ENCODE measurements at places on chromosomes 7 and 10. TPM values are rescaled to one million over a fixed set of nuclear protein-coding genes. Genes with fewer than 3 reads are reported as not detected.

The CHST15 gene
- polyA plus RNA-seq: 20.7 TPM

The ANKRD30A gene
- not detected for polyA plus RNA-seq

The CLEC5A gene
- 0.62 TPM for polyA plus RNA-seq

The C10orf53 gene
- polyA plus RNA-seq: not detected

The ARMC10 gene
- 54.1 TPM for polyA plus RNA-seq

The MMRN2 gene
- 25.0 TPM for polyA plus RNA-seq

The FANK1 gene
- polyA plus RNA-seq: 8.5 TPM

The GFRA1 gene
- 29.2 TPM for polyA plus RNA-seq

The TFPI2 gene
- polyA plus RNA-seq: 10.8 TPM

The TEX36 gene
- polyA plus RNA-seq: not detected

The IFIT5 gene
- 14.6 TPM for polyA plus RNA-seq

DNA sequence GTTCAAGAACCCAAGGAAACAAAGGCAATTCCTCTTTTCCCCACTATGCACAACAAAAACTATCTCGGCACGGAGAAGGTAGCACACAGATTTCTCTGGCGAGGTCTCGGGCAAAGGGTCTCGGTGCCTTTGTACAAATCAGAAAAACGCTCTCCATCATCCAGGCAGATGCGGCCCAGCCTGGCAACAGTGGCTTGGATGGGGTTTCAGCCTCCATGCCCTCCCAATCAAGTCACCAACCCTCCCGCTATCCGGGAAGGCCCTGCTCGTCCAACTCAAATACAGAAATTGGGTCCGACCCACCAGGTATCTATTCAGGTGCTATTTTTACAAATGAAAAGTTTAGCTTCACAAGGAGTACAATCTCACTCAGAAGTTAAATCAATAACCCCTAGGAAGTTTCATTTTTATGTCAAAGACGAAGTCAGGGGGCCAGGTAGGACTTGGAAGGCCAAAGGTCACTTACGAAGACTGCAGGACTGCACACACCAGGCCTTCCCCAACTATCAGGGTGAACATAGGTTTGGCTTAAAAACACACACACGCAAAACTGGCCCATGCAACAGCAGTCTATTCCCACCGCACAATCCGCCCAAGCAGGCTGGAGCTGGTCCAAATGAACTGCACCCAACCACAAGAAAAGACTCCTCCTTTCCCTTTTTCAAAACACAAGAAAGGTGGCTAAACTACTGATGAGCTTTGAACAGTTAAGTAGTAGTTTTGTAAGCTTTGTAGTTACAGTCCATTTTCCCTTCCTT is 43.0 kb downstream of the GNA12 start:
- DNase-seq: no peak

- no peak for DNase-seq
Measured at GRCh38 chr7:158887594-158887993, 31.2 kb downstream of the DYNC2I1 start.

- DNase-seq: no peak
Measured at GRCh38 chr7:7718492-7718891, at the start of gene RPA3. RPA3 (minus strand) TSS chr7:7718607; CDS start chr7:7640418, 78,189 bp downstream.

DNA sequence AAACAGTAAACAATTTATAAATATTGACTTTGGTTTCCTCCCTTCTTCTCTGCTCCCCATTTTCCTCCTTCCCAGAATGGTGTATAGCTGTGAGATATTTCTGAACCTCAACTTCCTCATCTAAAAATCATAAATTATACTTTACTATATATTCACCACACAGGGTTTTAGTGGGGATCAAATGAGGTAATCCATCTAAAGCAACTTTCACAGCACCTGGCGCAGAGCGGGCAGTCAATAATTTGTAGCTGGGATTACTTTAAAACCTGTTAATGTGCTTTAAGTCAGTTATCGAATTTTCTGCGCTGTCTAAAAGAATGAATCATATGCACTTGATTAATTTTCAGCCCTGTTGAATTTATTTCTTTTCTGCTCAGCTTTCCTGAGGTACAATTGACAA is 172.7 kb downstream of the PTEN start:
- DNase-seq: no peak

GRCh38 chr7:139901056-139901795 is 72.2 kb downstream of the TBXAS1 start:
- DNase-seq: no peak

DNA sequence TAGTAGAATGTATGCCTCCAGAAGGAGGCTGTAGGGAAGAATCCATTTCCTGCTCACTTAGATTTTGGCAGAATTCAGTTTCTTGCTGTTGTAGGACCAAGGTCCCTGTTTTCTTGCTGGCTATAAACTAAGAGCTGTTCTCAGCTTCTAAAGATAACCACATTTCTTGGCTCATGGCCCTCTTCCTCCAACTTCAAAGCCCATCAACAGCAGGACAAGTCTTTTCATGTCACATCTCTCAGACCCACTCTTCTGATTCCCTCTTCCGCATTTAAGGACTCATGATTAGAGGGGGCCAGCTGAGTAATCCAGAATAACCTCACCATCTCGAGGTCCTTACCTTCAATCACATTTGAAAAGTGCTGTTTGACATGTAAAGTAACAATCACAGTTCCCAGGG is 8.2 kb upstream of the LSM8 start:
- DNase-seq: no peak

GRCh38 chr10:116669832-116670644 is 49.3 kb downstream of the PNLIPRP2 start:
- no peak for DNase-seq

GRCh38 chr7:11751807-11752389 is 80.1 kb downstream of the THSD7A start:
- no peak for DNase-seq

GRCh38 chr7:25704413-25704812 is 447.6 kb upstream of the NFE2L3 start:
- DNase-seq: no peak

- DNase-seq: no peak
Measured at GRCh38 chr10:125691160-125691981, 8.4 kb upstream of the TEX36 start.

DNA sequence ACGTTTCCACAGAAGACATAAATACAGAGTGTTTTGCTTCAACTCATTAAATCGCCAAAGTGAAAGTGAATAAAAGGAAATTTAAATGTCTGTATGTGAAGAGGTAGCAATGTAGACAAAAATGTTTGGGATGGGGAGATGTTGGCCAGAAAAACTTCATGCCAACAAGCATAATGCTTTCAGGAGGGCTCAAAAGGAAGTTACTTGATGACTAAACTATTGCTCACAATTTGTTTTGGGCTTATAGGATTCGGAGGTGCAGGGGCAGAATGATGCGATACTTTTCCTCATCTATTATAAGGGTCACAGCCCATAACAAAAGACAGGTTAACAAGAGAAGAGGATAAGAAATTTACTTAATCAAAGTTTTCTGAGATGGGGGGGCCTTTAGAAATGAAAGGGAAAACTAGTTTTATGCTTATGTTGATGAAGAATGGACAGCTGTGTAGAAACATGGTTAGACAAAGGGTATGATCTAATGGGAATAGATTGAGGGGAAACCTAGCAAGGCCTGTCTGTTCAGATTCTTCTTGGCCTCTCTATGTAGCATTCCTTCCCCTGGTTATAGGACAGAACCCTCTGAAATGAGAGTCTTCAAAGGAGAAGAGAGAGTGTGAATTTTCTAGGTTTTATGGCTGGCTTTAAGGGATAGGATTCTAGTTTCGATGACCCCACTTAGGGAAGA is 898.6 kb downstream of the LRMDA start:
- no peak for DNase-seq

GRCh38 chr10:121312587-121312986 is 285.7 kb downstream of the FGFR2 start:
- DNase-seq: no peak

GRCh38 chr7:100856871-100857282 is 4.4 kb downstream of the SLC12A9 start:
- DNase-seq: no peak

- DNase-seq: no peak
Measured at GRCh38 chr7:97346349-97346748, 228.9 kb downstream of the SDHAF3 start.

DNA sequence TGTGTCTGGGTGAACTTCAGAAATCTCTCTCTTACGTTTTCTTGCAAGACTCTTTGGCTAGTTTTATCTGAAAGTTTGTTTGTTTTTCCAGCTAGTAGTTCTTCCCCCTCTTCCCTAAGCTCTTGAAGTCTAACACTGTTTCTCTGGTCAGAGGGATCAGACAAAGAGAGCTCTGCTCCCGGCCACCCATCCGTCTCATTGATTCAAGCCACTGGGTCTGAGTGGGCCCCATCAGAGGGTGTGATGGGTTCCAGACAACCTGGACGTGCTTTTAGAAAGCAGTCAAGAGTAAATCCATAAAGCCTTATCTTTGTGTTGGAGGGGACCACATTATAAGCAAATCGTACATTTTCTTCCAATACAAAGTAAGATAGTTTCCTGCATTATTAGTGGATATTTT is 242.6 kb upstream of the C7orf33 start:
- no peak for DNase-seq

DNA sequence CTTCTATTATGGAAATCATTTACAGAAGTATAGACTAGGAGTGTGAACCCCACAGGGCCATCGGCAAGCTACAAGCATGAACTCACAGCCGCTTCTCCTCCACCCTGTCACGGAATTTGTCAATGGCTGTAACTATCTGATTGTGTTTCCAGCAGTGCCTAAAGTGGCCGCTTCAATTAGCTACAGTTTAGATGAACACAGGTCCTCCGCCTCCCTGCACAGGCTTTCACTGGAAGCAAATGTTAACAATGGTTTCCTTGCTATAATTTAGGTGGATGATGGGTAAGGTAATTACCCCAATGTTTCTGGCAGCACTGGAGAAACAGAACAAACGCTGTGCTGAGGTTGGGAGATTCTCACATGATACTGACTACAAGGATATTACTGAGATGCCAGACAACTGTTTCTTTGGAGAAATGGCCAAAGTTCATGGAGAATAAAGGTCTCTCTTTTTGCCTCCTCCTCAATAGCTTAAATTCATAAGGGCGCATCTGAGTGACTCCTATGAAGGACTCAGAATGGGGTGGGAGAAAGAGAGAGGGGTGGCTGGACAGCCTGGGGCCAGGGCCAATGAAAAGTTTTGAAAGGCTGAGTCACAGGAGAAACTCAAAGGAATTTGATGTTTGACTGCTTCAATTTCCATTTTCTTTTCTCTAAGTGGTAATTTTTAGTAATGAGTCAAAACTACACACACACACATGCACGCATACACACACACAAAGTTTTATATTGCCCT is 78.9 kb downstream of the SVIL start:
- no peak for DNase-seq
